HTR-8/SVneo (cell line): ENCODE measurements at places on chromosomes 7 and 10.

- no peak for DNase-seq
Measured at GRCh38 chr10:480928-481552, 208.4 kb downstream of the DIP2C start.

DNA sequence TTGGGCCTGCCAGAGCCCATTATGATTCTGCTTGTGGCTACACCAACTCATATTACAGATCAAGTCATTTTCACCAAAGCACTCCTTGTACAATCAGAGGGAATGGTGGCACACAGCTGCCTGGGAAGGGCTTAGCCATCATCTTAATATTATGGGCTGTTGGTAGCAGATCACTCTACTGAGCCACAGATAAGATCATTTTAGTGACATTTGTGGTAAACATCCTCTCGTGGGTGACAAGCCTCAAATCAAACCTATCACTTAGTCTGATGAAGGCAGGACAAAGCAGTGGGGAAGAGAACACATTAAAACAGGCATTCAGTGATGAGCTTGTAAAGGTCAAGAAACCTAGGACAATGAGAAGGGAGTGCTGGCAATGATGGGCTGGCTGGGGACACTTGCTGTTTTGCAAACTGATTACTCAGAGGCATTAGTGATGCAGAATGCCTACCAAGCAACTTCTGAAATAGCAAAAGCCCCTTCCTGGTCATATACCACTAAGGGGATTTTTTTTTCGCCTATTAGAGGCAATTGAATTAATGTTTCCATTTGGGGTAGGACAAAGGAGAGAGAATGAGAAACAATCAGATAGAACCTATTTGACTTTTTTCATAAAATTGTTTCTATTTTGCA lies 137.5 kb upstream of the WDR11 start:
- DNase-seq, result no peak

DNA sequence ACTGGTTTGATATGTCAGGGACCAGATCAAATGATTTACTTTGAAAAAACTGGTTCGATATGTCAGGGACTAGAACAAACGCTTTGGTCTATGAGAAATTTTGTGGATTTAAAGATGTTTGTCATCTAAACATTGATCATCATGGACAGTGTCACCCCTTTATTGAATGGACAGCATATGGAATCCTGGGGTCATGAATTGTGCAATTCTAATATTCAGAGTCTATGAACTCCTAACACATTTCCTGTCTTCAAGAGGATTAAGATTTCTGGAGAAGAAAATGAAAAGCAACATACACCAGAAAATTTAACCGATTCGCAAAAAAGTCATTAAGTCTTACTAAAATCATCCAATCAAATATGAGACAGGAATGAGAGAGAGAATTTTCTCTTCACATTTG lies 106.4 kb upstream of the FAM133B start:
- DNase-seq, result no peak

DNA sequence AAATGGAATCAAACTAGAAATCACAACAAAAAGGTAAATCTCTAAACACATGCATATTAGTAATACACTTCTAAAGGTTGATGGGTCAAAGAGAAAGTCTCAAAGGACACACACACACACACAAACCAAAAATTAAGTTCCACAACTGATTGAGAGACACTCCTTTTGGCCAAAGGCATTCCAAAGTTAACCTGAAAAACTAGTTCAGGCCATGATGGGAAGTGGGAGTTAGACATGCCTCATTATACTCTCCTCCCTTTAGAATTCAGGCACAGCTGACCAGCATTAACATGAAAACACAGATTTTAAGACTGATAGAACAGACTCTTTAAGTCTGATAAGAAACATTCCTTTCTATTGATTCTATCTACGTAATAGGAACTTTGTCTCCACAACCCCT lies 332.4 kb upstream of the IGFBP3 start:
- DNase-seq, result no peak

DNA sequence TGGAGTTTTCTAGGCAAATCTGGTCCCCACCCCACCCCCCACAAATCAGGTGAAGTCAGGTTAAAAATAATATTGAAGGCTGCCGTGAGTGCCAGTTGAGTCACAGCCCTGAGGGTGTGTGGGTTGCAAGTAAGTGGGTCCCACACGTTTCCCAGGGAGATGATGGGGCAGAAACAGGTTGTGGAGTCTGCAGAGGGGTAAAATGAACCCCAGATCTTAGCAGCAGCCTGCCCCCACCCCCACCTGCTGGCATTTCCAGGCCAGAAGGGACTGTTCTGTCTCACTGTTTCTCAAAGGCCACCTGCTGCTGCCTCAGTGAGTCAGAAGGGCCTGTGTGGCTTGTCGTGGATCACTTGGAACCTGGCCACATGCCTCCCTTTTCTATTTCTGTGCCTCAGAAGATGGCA lies 59.8 kb upstream of the SMNDC1 start:
- DNase-seq, result no peak
